NCI-H1105 (cell line): ENCODE measurements at places on chromosomes 4 and X.
A peak's percentile ranks its signal among the peaks of the same experiment; 100 is the strongest.

DNA sequence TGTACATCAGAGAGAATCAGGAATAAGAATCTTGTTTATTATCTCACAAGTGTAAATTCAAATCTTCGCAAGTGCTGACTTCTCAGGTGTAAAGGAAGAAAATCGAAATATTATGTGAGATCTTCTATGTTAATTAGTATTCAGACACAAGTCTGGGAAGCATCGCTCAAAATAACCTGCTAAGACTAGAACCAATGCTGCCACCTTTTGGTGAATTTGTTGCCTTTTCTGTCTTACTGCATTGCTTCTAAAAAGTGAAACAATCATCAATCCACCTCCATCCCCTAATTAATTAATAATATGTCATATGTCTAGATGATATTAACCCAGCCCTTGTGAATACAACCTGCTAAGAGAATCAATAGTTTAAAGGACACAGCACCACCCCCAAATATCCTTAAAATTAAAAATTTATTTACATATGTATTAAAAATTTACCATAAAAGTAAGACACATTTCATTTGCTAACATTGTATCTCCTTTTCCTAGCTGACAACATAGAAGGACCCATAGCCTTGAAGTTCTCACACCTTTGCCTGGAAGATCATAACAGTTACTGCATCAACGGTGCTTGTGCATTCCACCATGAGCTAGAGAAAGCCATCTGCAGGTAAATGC is 3.5 kb downstream of the EPGN start:
- peak; percentile 28 for DNase-seq

- DNase-seq, result no peak
These were observed 844.4 kb downstream of the ARAP2 start for GRCh38 chr4:35399912-35400311.

DNA sequence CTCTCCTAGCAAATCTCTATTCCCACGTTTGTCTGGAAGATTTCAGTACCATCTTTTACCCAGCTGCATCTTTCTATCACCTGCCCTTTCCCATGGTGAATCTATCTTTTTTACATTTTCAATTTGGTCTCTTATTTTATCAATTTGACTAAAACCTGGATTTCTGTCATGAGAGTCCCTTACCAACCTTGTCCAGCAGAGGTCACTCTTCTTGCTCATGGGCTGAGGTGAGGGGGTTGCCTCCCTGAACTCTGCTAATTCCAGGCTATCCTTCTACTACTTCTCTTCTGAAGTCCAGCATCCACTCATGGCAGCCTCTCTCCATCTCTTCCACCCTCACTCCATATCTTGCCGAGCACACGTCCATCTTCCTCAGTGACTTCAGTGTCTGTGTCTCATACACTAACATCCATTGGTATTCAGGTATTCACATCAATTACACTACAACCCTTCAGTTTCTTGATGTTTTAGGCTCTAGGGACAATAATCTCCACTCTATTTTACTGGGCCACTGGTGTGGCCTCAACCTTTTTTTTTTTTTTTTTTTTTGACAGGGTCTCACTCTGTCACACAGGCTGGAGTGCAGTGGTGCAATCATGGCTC is 17.8 kb upstream of the ZNF827 start:
- DNase-seq, result no peak

DNA sequence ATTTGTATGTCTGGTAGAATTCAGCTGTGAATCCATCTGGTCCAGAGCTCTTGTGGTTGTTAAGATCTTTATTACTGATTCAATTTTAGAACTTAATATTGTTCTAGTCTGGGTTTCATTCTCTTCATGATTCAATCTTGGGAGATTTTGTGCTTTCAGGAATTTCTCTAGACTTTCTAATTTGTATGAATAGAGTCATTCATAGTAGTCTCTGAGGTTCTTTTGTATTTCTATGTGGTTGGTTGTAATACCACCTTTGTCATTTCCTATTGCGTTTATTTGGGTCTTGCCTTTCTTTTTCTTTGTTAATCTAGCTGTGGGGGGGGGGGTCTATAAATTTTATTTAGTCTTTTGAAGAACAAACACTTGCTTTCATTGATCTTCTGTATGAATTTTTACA is 824.8 kb upstream of the GALNTL6 start:
- no peak for DNase-seq

GRCh38 chrX:22025751-22026150 is 6.4 kb upstream of the PHEX start:
- no peak for DNase-seq

- DNase-seq, result no peak
These were observed 31.8 kb downstream of the HPGD start for GRCh38 chr4:174490451-174490961.

GRCh38 chr4:165461159-165461821 is 82.5 kb downstream of the CPE start:
- no peak for DNase-seq

DNA sequence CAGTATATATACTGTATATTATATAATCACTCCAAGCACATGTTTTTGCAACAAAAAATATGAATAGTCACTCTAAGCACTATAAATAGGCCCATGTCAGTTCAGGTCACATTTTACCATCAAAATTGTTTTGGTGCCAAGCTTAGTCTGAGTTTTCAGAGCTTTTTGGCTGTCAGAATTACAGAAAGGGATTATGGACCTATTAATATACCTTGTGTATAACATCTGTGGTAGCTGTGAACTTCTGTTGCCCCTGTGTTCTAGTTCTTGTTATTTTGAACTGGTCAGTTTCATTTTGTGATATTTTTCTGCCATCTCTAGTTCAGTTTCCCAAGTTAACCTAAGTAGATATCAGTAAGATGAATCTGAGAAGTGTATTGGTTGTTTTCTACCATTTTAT is 22.9 kb downstream of the EXOC1 start:
- DNase-seq, result no peak

- DNase-seq, result no peak
These were observed 176.4 kb downstream of the IL1RAPL2 start for GRCh38 chrX:104742355-104742754.

- no peak for DNase-seq
These were observed 6.8 kb upstream of the SASH3 start for GRCh38 chrX:129772796-129773431.

- no peak for DNase-seq
These were observed 3.7 kb upstream of the PIR start for GRCh38 chrX:15496824-15497223.

- DNase-seq, result no peak
These were observed 68.4 kb downstream of the MAOB start for GRCh38 chrX:43813898-43814297.

DNA sequence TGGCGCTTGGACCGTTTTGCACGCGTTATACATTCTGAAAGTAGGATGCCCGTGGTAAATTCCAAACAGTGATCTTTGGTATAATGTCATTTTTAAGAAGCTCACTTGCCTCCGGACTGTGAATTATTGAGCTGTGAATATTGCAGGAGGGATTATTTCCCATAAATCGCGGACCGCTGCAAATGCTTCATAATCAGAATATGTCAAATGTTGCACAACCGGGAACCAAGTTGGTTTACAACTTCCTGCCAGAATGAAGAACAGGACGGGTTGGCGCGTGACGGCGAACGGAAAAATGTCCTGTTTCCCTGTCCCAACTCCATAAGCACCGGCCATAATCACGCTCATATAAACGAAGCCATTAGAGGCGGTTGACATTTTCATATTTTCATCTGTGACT is 67.6 kb downstream of the SHOX start:
- no peak for DNase-seq

DNA sequence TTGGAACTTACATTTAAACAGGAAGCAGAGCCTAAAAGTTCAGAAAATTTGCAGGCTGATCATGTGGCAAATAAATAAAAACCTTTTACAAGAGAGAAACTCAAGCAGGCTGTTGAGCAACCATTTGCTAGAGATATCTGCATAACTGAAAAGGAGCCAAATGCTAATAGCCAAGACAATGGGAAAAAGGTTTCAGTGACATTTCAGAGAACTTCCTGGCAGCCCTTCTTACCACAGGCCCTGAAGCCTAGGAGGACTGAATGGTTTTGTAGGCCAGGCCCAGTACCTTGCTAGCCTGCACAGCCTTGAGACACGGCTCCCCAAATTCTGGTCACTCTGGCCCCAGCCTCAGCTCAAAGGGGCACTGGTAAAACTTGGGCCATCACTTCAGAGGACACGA is 945.1 kb downstream of the ADGRL3 start:
- DNase-seq, result no peak

DNA sequence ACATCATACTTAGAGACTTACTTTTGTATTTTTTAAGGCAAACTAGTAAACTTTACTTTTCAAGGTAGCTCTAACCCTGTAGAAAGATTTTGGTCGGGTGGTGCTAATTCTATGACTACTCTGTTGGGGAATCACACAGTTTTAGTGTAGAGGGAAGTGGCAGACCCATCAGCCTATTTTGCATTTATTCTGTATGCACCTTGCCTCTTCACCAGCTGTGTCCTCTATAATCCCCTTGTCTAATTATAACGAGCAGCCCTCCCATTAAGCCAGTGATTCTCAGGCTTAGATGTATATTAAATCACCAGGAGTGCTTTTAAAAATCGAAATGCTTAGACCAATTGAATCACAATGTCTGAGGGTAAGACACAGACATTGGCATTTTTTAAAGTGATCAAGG is 78.1 kb downstream of the GALNT7 start:
- DNase-seq, result no peak

GRCh38 chrX:101057093-101057714 is 5.3 kb upstream of the TRMT2B start:
- DNase-seq, result no peak

DNA sequence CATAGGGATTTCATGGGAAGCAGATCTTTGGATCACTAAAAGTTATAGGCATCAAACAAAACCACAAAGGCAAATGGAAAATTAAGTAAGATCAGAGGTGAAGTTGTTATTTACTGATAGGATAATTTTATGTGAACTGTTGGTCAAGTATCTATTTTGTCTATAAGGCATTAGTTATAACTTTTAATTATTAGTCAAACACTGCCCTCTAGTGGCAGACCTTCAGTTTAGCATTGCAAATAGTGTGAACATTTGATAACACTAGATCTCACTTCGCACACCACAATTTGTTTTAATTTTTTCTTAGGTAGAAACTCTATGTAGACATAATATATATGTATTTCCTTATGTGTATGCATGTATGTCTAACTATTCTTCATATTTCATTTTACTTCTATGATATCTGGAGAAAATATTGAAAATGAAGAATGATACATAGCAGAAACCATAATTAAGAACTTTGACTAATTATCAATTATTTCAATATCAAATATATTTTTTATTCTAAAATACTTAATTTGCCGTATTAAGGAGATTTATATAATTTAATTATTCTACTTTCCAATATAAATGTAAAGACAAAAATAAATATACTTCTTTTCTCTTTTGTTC is 214.5 kb upstream of the TACR3 start:
- DNase-seq, result peak; percentile 19

- no peak for DNase-seq
These were observed 127.3 kb upstream of the CPEB2 start for GRCh38 chr4:14874990-14875389.

- DNase-seq, result no peak
These were observed 13.6 kb downstream of the OTC start for GRCh38 chrX:38365954-38366353.

DNA sequence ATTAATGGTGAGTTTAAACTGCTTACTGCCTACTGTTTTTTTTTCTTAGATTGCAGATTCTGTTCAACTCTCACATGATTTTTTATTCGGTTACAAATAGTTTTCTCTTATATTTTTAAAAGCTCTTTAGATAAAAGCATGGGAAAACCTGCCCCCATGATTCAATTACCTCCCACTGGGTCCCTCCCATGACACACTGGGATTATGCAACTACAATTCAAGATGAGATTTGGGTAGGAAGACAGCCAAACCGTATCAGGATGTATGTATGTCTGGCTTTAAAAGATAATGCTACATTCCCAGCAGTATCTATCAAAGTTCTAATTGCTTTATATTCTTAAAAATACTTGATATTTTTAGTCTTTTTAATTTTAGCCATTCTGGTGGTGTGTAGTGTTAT is 131.5 kb downstream of the JADE1 start:
- DNase-seq, result no peak

GRCh38 chrX:119147486-119147885 is 19.9 kb upstream of the KIAA1210 start:
- no peak for DNase-seq

GRCh38 chr4:107804956-107805355 is 19.8 kb upstream of the SGMS2 start:
- no peak for DNase-seq

DNA sequence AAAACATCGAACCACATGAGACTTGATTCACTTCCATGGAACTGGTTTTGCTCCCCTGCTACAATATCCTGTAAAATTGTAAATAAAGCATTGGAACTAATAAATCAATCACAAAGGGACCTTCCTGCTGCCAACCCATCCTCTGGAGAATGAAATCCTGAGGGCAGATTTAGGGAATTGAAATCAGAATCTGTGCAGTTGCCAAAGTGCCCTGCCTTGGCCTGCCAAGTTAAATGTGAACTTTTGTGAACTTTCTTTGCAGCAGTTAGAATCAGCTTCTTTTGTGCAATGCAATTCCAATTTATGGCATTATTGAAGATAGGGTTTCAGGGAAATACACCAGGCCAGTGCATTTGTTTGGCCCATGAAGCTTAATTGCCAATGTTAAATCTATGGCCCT is 263.1 kb downstream of the PTTG2 start:
- DNase-seq, result no peak

- DNase-seq, result no peak
These were observed 112.4 kb upstream of the CXCL13 start for GRCh38 chr4:77493120-77493752.

GRCh38 chr4:27000820-27001219 is 140.2 kb downstream of the STIM2 start:
- DNase-seq, result no peak

DNA sequence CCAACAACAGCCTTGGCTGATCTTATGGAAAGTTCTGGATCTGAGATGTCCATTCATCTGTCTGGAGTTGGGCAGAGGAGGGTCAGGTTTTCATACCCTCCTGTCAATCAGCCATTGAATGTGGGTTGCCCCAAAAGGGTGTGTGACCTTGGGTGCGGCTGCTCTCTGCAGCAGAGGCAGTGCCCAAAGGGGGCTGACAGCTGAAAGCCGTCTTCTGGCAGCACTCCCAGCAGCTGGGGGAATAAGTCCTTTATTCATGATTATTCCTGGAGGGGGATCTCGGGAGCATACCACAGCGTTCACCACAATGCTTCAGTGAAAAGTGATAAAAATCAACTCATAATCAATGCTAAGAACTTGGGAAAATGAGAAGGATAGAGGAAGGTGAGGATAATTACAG is 54.7 kb downstream of the OTC start:
- no peak for DNase-seq

- DNase-seq, result no peak
These were observed 39.0 kb downstream of the GUCY1A1 start for GRCh38 chr4:155705664-155706063.

DNA sequence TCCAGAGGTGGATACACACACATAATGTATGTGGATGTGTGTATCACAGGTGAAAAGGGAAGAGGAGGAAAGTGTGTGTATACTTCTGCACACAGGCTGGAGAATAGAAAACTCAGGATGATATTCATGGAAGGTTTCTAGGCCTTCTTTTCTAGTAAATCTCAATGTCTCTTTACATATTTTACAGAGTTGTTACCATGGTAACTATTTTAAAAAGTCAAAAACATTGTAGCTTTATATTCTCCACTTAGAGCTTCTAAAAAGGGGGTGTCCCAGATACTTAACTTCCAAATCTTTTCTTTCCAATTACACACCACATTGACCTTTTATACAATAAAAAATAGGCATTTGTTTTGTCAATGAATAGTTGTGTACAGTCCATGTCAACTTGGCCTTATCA is 604.8 kb upstream of the LCORL start:
- DNase-seq, result no peak

- no peak for DNase-seq
These were observed 141.2 kb downstream of the PDGFC start for GRCh38 chr4:156830351-156830750.
